Common myeloid progenitor, CD34-positive (primary cell): ENCODE measurements at places on chromosomes 2 and 18.
A peak's percentile ranks its signal among the peaks of the same experiment; 100 is the strongest.

- no peak for DNase-seq
Observed at GRCh38 chr2:63614448-63614968, 25.7 kb downstream of the MDH1 start.

DNA sequence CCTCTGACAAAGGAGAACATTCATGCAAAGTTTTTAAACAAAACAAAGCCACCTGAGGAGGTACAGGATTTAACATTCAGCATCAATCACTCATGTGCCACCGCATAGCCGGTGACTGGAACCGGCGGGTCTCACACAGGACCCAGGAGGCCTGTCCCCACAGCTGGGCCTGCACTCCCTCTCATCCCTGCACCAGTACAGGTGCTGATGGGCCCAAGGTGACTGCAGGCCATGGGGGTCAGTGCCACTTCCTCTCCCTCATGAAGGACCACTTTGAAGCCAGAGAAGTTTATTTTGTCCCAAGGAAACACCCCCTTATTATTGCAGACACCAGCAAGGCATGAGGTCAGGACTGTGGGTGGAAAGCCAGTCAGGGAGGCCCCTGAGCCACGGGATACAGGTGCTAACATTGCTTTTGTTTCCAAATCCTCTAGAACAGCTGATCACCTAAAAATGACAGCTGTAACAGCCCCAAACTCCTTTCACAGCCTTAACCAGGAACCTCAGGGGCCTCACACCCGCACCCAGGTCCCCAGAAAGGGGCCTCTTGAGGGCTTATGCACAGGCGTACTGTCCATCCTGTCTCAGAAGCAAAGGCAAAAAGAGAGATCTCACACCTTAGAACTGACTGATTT is 14.0 kb downstream of the PARD6G start:
- DNase-seq: no peak

DNA sequence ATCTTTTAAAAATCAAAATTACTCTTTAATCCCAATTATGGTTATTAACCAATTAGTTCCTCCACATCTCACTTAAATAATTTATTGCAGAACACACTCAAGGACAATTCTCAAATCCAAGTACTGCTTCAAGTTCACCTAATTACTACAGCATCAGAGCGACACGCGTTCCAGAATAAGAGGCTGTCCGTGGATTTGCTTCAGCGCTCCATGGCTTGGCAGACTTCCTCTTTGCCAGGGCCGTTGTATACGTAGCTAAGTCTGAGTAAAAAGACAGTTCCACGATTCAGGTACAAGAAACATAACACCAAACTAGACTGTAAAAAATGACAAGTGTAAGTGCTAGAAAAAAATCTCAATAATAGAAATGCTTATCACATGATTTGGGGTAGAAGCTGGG is 153.2 kb upstream of the MYT1L start:
- DNase-seq: no peak

GRCh38 chr2:47888581-47889280 is 17.6 kb downstream of the FBXO11 start:
- DNase-seq: peak; percentile 81

DNA sequence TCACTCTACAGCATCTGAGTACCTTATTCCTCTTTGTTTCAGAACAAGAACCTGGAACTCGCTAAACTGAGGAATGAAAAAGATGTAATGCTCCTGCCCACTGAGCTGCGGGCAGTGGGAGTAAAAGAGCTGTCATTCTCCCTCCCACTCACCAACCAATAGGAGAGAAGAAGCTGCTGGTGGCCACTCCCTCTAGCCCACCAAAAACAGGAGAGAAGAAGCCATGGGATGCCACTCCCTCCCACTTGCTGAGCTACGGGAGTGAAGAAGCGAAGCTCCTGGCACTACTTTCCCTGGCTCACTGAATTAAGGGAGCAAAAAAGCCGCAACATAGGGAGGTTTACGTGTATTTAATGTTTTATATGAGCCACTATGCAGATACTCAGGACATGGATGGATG is 53.7 kb downstream of the RIT2 start:
- DNase-seq: no peak

GRCh38 chr18:36643061-36643460 is 185.7 kb downstream of the TPGS2 start:
- DNase-seq: no peak

GRCh38 chr2:10680957-10681356 is 8.8 kb downstream of the NOL10 start:
- no peak for DNase-seq
